ENCODE measurements at places on chromosomes 4 and X.

DNA sequence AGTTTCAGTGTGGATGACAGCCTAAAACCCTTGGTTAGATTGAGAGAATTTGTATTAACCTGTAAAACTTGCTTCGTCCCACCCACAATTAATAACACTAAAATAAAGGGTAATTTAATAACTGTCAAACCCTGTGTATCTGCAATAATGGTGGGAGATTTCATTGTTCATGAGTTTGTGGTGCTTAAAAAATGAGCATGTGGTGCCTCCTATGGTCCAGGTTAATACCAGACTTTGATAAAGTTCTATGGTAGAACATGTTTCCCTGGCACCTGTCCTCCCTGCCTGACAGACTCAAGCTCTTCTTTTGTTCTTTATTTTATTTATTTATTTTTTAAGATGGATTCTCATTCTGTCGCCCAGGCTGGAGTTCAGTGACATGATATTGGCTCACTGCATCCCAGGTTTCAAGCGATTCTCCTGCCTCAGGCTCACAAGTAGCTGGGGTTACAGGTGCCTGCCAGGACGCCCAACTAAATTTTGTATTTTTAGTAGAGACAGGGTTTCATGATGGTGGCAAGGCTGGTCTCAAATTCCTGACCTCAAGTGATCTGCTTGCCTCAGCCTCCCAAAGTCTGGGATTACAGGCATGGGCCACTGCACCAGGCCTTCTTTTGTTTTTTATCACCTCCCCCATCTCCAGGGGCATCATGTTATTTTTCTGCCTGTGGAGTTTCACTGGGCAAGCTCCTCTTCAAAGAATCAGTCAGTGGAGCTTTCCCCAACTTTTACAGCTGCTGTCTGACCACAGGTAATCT is 289.2 kb downstream of the NR3C2 start:
- no peak for DNase-seq

DNA sequence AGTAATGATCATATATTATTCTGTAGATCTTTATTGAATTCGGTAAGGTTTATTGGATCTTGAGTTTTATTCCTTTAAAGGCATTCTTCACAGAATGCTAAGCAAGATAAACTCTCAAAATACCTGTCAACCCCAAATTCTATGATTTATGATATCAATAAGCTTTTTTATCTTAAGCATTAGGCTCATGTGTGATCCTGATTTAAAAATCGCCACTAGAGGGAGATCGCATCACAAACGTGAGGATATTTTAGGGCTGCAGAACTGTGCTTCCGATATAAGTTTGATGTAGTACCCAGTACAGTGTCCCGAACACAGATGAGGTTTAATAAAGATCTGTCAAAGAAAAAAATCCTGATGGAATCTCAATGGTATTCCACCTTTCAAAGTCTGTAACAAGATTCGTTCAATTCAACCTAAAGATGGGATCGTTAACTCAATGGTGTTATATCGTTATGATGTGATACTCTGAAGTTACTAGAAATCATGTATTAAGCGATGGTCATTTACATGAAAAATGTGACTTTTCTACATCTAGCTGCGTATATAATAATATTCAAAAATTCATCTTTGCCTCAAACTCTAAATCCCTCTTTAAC is 169.0 kb downstream of the CORIN start:
- peak; percentile 49 for DNase-seq

- no peak for DNase-seq
Observed at GRCh38 chr4:27181693-27182092, 321.1 kb downstream of the STIM2 start.

DNA sequence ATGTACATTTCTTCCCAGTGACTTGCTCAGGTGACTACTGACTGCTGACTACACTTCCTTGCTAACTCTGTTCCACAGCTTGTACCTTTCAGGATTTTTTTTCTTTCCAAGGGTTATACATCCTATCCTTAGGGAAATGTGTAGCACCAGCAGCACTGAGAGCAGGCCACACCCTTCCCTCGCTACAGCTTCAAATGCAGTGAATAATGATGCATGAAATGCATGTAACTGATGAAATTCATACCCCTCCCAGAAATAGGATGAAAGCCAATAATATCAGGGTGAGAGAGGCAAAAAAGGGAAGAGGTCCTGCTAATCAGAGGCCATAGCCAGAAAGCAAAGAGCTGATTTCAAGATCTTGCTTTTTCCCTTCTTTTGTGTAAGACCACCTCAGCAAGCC is 6.2 kb upstream of the FGF16 start:
- DNase-seq, result no peak

GRCh38 chr4:107275225-107275624 is 239.1 kb upstream of the DKK2 start:
- DNase-seq, result no peak

DNA sequence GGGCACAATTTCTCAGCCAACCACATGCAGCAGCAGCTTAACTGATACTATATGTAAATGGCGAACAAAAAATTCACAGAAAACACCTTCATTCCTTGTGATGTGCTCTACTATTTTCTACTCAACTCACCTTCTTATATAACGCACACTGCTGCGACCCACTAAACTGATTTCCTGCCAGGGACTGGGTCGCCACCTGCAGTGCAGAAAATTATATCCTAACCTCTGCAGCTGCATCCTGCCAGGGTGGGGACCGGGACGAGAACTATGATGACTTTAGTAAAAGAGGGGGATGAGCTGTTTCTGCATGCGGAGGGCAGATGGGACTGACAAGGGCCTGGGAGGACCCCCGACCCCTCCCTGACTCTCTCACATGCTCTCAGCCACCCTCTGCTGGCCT is 27.4 kb downstream of the ABLIM2 start:
- DNase-seq, result no peak

DNA sequence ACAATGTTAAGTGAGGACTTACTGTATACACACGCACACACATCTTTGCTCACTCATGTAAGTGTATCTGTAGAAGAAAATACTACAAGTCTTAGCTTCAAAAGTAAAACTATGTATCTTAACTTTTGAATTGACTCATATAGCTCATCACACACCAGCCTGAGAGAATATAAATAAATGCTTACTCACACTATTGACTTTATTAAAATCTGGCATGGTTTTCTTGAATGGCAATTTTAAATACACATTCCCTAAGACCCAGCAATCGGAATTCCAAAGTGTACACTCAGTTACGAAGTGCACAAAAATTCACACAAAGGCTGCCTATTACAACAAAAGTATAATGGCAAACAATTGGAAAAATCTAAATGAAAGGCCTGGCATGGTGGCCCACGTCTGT is 2.0 kb downstream of the ERCC6L start:
- DNase-seq, result peak; percentile 38

DNA sequence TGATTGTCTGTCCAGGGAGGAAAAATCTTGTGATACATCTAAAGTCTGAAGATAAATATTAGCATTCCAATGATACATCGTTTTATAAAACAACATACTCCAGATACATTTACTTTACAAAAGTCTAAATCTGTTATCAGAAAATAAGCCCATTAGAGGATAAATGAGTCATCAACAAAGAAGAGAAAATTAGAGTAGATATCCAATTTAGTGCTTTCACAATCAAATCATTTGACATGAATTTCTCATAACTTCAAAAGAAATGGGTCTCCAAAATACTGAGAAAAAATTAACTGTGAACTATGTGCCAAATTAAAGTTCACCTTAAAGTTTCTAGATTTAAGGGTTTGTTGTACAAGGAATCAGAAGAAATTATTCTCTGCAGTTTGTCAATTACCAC is 213.8 kb downstream of the ANK2 start:
- no peak for DNase-seq

- peak; percentile 6 for DNase-seq
Observed at GRCh38 chr4:186932196-186932595, 208.5 kb upstream of the FAT1 start.

GRCh38 chr4:182230256-182230655 is 12.9 kb upstream of the TENM3 start:
- DNase-seq, result no peak

GRCh38 chr4:84767168-84767567 is 184.2 kb downstream of the CDS1 start:
- DNase-seq, result no peak

DNA sequence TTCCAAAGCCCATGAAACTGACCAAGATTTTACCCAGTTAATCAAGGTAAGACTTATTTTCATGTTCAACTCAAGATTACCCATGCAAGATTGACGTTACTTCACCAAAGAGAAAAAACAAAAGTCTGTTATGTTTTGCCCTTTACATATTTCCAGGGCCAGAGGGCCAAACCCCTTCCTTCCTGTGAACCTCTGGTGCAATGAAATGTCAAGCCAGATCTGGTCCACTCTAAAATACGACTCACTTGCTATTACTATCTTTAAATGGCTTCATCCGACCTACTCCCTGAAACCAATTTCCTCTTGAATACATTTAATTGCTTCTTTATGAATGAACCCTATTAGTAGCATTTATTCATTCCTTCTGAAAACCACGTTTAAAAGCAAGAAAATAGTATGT is 33.0 kb downstream of the TSPAN5 start:
- no peak for DNase-seq

DNA sequence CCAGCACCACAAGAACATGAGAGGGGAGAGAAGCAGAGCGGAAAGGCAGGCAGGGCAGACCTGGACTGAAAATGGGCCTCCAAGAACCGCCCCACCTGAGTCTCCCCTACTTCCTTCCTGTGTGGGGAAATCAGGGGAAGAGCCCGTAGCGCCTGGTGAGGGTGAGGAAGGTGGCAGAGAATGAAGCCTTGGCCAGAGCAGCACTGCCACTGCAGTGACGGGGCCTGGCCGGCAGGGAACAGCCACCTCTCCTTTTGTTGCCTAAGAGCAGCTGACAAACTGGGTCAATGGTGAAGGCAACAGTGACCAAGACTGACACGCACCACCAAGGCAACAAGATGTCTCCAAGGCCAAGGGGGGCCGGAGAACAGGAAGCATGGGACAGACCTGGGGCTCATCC is 58.4 kb upstream of the CBR4 start:
- no peak for DNase-seq

DNA sequence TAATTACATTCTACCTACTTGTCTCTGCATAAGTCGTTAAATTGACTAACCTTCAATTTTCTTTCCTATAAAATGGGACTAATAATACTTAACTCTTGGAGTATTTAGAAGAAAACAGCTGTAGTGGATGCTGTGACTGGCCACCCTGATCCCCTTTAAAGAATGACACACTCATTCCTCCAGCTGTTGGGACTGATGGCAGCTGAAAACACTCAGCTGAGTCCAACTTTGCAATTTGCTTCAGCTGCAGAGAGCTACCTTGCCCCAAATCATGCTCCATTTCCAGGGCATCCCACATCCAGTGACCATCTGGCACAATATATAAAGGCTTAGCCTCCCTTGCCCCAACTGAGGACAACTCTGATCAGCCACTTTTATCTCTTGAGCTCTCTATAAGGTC is 89.1 kb downstream of the MID1IP1 start:
- no peak for DNase-seq

DNA sequence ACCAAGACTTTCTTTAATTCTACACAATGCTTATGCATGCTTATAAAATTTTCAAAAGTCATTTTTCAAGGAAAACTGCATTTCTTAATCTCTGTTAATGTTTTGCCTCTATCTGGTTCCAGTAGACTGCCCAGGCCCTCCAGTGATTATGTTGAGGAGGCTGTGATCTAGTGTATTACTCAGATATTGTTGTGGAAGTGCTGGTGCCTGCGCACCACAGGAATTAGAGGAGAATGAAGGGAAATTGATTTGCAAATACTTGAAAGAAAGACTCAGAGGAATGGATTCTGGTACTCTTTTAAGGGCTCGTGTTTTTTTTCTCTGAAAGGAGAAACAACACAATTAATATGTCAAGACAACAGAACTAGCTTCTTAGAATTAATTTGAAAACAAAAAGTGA is 1015.1 kb downstream of the RPA4 start:
- DNase-seq, result peak; percentile 45

DNA sequence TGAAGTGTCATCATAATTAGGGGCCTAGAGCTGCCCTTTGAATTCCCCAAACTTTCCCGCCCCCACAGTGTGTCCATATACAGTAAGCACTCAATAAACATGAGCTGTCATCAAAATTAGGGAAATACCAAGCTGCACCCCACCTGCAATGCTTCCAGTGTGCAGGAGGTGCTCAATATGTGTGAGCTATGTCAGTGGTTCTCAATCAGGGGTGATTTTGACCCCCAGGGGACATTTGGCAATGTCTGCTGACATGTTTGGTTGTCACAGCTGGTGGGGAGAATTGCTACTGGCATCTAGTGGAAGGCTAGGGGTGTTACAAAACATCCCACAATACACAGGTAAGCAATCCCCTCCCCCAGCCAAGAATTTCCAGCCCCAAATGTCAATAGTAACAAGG is 748 bp downstream of the CFP start:
- DNase-seq, result no peak

DNA sequence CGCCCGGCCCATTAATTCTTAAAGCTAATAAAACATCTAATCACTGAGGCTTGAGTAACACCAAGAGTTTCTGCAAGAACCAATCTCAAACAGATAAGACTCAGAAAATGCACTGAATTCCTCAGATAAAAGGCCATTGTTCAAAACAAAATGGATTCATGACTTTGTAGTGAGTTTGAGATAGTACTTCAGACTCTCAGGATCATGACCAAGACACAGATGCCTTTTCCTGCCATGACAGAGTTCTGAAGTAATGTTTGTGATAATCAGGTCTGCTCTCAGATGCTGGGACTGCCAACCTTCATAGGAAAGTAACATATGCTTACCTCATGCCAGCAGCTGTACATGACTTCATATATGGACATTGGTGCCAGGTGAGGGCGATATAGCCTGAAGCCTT is 54.6 kb downstream of the NIPAL1 start:
- no peak for DNase-seq

- DNase-seq, result no peak
Observed at GRCh38 chr4:47837908-47838294, at the start of gene CORIN. Gene CORIN, minus strand, starts transcription at chr4:47838067. Its CDS starts 118 bp downstream, at chr4:47837949.

DNA sequence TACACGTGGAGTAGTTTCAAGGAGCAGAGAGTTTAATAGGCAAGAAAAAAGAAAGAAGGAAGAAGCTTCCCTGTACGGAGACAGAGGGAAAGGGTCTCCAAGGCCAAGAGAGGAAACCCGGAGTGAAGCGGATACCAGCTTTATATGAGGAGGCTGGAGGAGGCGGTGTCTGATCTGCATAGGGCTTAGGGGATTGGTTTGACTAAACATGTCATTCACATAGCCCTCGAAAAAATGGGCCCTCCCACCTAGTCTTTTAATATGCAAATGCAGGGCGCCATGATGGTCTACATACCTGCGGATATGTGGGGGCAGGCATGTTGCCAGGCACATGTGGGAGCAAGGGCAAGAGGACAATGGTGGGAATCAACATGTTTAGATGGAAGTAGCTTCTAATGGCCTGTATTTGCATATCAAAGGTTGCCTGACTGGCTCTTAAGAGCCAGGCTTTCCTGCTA is 103.1 kb upstream of the UGT8 start:
- no peak for DNase-seq

GRCh38 chr4:120088507-120088906 is 21.9 kb upstream of the MAD2L1 start:
- no peak for DNase-seq

Data from EL (cell line).